ENCODE measurements at places on chromosomes 16 and 17.

- no peak for DNase-seq
These were observed 185.5 kb downstream of the WWOX start for GRCh38 chr16:78284957-78285434.

DNA sequence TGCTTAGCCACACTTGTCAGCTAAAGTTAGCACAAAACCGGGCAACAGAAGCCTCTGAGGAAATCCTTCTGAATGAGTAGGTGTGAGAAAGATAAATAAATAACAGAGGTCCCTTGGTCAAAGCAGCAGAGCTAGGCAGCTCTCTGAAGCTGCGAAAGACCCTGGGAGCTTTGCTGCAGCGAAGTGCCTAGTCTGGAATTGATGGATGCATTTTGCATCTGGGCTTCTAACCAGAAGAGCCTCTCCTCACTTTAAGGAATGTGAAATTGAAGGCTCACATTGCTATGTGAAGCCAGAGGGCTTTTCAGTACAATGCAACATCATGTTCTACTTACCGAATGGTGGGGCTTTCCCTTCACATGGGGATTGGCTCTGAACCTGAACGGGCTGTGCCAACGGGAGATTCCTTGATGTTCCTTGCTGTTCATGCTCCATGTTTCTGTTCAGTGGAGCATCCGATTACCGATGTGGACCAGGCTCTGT is 274.6 kb downstream of the HS3ST3B1 start:
- peak; percentile 51 for DNase-seq

DNA sequence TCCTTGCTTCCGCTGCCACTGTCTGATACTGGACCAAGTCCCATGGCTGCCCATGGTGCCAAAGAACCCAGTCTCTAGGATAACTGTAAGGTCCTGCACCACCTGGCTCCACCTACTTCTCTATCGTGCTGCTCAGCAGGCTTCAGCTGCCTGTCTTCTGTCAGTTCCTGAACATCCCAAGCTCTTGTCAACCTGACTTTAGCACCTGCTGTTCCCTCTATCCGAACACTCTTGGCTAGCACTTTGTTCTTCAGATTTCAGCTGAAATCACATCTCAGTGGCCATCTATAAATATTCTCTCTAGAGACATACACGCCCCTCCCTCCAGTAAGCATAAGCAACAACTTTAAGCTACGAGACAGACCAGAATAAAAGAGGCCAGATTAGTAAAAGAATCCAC is 15.0 kb upstream of the TMEM101 start:
- DNase-seq: no peak

DNA sequence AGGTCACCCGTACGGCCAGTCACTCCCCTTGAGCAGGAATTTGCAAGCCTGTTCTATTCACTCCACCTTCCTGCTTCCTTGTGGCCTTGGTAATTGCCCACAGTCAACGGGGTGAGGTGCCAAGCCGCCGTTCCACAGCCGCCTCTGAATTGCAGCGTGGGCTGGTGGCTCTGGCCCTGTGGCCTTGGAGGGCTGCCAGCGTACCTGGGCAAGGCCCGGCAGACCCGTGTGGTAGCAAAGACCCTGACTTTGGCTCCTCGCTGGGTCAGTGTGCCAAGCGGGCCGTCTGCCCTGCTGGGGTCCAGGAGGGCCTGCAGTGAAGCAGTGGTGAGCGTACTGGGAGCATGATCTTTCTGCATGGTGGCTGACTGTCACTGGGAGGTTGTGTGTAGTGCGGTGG is 3.6 kb downstream of the BANP start:
- DNase-seq: no peak

DNA sequence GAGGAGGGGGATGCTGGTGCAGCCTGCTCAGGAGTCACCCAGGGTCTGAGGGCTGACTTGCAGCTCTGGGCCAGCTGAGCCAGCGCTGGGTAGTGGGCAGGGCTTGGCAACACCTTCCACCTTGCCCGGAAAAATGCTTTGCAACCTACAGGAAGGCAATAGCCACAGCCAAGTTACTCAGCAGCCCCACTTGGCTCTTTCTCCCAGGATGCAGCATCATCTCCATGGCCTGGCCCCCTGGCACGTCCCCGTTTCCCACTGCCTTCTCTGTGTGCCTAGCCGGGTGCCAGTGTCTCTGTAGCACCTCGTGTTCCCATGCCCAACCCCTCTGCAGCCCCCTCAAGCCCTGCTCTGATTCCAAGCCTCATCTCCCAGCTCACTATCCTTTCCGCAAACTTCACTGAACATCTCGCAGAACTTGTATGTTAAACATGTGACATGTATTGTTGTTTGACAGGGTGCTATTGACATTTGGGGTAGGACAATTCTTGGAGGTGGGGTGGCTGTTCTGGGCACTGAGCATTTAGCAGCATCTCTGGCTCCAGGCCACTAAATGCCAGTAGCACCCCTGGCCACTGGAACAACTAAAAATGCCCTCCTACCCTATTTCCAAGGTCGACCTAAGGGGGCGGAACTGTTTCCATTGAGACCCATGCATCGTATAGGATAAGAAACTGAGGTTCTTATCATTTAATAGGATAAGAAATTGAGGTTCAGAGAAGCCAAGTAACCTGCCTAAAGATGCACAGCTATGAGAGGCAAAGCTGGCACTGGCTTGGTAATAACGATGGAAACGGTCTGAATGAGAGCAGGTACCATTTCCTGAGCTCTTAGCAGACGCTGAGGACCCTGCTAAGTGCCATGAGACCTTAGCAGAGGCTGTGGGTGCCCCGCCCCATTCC is 12.2 kb downstream of the DEXI start:
- no peak for DNase-seq

DNA sequence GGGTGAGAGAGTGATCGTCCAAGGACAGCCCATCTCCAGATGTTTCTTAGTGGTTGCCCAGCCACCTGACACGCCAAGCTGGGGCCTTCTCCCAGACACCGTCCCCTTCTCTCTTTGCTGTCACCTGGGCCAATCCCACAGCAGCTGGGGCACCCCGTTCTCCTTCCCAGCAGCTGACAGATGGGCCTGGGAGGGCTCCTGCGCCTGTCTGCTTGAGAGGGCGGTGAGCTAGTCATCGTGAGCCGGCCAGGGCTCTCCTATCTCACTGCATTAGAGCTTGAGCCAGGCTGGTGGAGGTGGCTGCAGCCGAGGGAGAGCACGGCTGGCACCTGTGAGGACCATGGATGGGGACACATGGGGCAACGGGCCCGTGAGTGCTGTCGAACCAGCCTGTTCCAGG is 41.2 kb downstream of the RAB11FIP3 start:
- DNase-seq: no peak

DNA sequence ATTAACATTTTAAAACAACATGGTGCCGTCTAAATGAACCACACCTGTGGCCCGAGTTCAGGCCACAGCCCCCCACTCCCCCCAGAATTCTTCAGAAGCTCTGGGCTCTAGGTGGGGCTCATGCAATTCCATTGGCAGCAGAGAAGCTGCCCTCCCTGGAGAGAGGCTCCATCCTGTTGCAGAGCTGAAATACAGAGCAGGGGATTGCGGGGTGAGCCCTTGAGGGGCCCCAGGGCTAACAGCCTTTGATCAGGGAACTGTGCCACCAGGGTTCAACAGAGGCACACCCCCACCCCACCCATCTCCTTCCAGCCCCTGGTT is 69.3 kb downstream of the ABR start:
- no peak for DNase-seq

GRCh38 chr17:80751070-80751945 is 206.7 kb downstream of the RPTOR start:
- peak; percentile 81 for DNase-seq

Measured in EH (cell line).